PC-9 (cell line): ENCODE measurements at places on chromosomes 12 and 14. TPM values are rescaled to one million over a fixed set of nuclear protein-coding genes. Genes with fewer than 3 reads are reported as not detected.

Gene IL26
- not detected in 2 replicates for total RNA-seq

Gene KRT77
- not detected in 2 replicates for total RNA-seq

Gene RERG
- 0.50 and 1.4 TPM in 2 replicates for total RNA-seq

Gene LRRIQ1
- 4.2 and 5.2 TPM in 2 replicates for total RNA-seq

Gene KIF5A
- total RNA-seq: 0.07 TPM in 1 of 2 replicates, not detected in the other

Gene GPX2
- 196 and 323 TPM in 2 replicates for total RNA-seq

Gene KRT82
- total RNA-seq: not detected in 2 replicates

Gene RAD9B
- 1.6 and 2.3 TPM in 2 replicates for total RNA-seq

Gene TAS2R19
- total RNA-seq: 3.3 TPM in 2 replicates

Gene TMEM229B
- 1.2 and 1.6 TPM in 2 replicates for total RNA-seq

Gene CD9
- total RNA-seq: 319 and 374 TPM in 2 replicates

Gene PRB2
- total RNA-seq: not detected in 2 replicates
